ENCODE measurements at places on chromosomes 3 and 15.

DNA sequence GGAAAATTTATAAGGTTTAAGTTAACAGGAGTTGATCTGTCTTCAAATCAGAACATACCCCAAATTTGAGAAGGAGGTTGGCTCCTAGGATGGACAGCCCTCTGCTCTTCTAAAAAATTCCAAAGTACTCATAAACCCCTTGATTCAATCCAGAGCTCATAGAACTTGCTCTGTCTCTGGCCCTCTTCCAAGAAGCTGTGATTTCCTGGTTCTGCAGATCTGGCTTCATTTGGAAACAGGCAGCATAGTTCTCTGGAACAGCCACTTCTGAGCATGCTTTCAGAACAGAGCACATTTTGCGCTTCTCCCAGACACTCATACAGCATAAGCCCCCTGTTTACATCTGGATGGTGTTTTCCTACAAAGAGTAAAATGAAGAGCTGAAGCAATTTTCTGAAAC, 96.7 kb downstream of the KBTBD8 start:
- DNase-seq, result no peak

DNA sequence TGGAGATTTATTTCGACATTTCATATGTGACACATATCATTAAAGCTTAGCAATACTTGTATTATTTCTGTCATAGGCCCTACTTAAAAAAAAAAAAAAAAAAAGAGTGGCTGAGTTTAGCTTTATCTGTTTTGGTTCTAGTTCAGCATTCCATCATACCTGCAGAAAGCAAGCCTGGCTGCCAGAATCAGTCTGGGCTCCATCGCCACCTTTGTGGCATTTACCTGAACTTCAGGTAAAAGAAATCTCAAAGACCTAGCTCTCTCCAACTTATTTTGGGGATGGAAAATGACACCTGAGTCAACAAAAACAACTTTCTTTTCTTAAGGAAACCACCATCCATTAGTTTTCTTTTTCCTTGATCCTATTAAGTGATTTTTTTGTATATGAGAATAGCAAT, 82.1 kb downstream of the NEK10 start:
- DNase-seq, result no peak

DNA sequence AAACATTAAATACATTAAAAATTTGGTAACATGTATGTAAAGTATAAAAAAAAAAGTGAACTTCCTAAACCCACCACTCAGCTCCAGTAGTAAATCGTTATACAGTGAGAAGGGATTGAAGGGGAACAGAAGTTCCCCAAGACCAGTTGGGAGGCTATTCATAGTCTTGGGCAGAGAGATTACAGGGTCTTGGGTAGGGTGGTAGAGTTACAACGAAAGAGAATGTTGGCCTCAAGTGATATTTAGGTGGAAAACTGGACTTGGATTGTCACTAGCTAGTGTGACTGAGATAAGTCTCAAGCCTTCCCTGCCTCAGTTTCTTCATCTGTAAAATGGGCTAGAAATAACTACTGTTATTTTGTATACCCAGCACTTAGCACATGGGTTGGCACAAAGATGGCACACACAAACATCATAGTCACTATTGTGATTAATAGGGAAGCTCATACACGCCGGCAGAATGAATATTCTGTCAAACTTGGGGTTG, 431 bp upstream of the YEATS2 start:
- no peak for DNase-seq

DNA sequence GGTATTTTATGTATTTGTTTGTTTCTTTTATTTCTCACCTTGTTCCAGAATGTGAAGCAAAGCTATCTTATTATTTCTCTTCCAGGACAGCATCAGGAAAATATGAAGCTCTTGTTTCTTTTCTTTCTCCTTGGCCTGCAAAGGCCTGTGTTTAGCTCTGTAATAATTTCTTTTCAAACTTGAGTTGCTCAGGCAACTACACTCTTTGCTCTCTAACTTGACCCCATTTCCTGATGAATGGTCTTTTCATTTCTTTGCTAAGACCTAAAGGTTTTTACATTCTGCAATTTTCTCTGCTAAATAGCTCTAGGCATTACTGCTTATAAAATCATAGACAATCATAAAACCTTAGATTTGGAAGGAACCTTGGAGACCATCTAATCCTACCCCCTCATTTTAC, 26.2 kb upstream of the ZNF770 start:
- no peak for DNase-seq

GRCh38 chr15:69554279-69554961, 101.8 kb downstream of the RPLP1 start:
- DNase-seq, result no peak

DNA sequence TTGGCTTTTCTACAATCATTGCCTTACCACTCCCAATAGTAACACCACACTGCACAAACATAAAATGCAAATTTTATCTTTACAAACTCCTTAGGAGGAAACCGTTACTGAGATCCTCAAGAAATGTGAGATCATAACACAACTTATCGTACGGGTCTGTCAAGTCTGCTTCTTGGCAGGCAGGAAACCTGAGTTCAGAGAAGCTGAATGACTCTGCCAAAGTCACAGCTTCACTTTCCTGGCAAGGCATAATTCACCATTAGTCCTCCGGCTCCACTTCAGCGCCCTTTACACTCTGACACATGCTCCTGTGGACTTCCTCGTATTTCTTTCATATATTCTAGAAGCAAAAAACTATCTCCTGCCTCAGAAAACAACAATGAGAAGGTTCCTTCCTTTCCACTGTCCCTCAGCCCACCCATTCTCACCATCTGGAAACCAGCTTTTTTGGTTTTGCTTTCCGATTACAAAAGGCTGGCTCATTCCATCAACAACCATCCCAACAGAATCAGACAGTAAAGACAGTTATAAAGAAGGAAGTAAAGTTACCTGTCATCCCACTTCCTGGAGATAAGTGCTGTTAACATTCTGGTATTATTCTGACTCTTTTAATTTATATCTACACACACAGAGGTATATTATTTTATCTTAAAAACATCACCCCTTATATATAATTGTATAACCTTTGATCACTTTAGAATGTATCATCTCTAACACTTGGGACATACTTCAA, 223.4 kb downstream of the STT3B start:
- DNase-seq, result no peak

DNA sequence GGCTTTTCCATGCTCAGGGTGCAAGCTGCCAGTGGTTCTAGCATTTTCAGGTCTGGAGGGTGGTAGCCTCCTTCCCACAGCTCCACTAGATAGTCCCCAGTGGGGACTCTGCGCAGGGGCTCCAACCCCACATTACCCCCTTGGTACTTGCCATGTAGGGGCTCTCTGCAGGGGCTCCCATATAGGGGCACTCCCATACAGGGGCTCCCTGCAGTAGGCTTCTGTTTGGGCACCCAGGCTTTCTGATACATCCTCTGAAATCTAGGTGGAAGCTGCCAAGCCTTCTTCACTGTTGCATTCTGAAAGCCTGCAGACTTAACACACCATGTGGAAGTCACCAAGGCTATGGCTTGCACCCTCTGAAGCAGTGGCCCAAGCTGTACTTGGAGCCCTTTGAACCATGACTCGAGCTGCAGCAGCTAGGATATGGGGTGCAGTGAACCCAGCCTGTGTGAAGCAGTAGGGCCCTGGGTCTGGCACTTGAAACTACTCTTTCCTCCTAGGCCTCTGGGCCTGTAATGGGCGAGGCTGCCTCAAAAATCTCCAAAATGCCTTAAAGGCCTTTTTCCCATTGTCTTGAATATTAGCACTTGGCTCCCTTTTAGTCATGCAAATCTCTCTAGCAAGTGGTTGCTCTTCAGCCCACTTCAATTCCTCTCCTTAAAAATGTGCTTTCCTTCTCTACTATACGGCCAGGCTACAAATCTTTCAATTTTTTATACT, 96.4 kb downstream of the TPRA1 start:
- no peak for DNase-seq

DNA sequence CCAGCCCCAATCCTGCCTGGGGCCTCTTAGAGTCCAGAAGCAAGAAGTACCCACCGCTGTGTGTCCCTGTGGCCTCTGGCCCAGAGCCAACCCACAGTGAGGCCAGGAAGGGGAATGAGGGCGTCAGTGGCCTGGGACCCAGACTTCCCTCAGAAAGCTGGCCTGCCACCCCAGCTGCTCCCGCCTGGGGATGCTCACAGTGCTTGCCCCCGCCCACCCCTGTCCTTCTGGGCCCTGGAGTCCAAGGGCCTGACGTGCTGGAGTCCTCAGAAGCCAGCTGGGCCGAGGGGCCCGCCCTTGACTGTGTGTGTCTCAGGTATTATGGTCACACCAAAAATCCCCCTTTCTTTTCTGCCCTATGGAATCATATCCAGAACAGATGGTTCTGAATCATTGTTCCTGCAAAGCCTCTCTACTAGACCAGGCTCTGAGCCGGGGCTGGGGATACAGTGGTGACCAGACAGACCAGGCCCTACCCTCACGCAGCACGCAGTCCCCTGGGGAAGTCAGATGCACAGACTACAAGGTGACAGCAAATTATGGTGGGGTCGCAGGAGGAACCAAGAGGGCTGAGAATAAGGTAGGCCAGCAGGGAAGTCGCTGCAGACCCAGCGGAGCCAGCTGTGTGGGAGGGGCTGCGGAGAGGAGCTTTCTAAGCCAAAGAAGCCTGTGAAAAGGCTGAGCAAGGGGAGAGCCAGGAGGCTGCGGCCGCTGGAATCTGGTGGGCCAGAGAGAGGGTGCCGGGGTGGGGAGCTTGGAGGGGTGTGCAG, 99.1 kb downstream of the VGLL4 start:
- DNase-seq, result no peak

- DNase-seq, result no peak
These were observed 146.5 kb downstream of the NUP210 start for GRCh38 chr3:13273604-13274105.

DNA sequence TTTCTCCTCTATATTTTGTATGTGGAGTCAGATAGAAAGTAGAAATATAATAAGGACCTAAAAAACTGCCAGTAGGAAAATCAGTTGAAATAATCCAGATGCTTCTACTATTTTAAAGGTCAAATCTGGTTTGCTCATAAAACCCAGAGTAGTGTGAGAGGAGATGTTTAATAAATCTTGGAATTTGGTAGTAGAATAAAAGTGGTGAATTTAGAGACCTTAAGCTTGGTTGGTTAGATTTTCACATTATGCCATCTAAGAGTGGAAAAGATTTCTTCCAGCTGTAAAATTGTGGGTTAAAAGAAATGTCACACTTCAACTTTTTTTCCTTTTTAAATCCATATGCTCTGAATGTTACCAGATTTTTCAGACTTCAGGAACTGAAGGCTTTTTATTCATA, 266.4 kb upstream of the GOLIM4 start:
- DNase-seq, result no peak

- no peak for DNase-seq
These were observed 9.6 kb upstream of the CLDN16 start for GRCh38 chr3:190378240-190378891.

- DNase-seq, result no peak
These were observed 627.0 kb downstream of the SI start for GRCh38 chr3:164451072-164451910.

DNA sequence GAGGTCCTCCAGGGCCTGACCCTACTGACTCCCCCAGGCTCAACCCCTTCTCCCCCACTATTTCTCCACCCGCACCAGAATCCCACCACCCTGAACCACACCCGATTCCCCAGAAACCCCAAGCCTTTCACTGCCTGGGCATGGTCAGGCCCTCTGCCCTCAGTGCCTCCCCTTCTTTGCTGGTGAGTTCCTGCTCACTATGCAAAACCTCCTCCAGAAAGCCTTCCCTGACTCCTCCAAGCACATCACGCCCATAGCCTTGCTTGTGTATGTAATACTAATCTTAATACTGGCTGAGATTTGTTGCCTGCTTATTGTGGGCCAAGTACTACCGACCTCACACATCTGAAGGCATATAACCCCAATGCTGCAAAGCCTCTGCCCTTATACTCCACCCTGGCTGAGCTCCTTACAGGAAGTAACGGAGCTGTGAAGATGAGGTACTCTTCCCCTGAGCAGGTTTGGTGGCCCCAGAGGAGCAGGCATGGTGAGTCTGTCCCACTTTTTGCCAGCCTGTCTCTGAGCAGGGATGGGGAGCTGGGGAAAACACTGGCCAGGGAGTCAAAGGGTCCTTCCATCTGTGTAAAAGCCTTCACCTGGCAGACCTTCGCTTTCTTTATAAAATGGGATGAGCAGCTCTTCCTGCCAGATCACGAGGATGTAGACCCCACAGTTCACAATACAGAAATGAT, 9.5 kb downstream of the RAB6B start:
- DNase-seq, result no peak

DNA sequence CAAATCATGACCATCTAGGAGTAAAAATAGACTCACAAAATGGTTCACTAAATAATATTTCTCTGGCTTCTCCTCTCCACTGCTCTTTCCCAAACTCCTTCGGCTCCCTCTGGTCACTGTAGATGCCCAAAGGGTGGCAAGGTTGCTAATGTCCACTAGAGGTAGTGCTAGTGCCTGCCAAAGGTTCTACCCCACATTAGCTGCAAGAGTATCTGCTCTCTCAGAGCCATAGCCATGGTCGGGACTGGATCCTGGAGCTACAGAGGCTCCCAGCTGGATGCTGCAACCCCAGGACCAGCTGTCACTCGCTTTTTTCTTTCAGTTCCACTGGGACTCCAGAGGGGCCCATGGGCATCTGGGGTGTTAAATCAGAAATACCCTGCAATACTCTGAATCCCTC, 8.5 kb downstream of the HTR3D start:
- no peak for DNase-seq
